CD4-positive, CD25-positive, alpha-beta regulatory T cell (primary cell): ENCODE measurements at places on chromosomes 7 and 10. TPM values are rescaled to one million over a fixed set of nuclear protein-coding genes. Genes with fewer than 3 reads are reported as not detected.

Gene PAPOLB
- polyA plus RNA-seq: not detected

Gene FXYD4
- polyA plus RNA-seq: not detected

Gene IFIT1
- 15.9 TPM for polyA plus RNA-seq

Gene ACBD7
- polyA plus RNA-seq: 0.25 TPM

Gene FRAT1
- polyA plus RNA-seq: 5.6 TPM

Gene RADIL
- not detected for polyA plus RNA-seq

Gene ZNF736
- 1.1 TPM for polyA plus RNA-seq

Gene FZD1
- 0.06 TPM for polyA plus RNA-seq

Gene GJD4
- polyA plus RNA-seq: not detected

Gene C10orf62
- not detected for polyA plus RNA-seq

Gene CELF2
- 117 TPM for polyA plus RNA-seq

Gene EFCAB10
- not detected for polyA plus RNA-seq

Gene FAM25A
- not detected for polyA plus RNA-seq

Gene PRKAR2B
- 0.05 TPM for polyA plus RNA-seq

Gene TNS3
- not detected for polyA plus RNA-seq

Gene TMEM176B
- 0.33 TPM for polyA plus RNA-seq

Gene IKZF1
- 169 TPM for polyA plus RNA-seq

Gene SKAP2
- polyA plus RNA-seq: 20.6 TPM

Gene CDK6
- polyA plus RNA-seq: 11.8 TPM

Gene GATA3
- 37.8 TPM for polyA plus RNA-seq

Gene C7orf57
- polyA plus RNA-seq: not detected

Gene AKR1C3
- polyA plus RNA-seq: 49.6 TPM

Gene CALML5
- polyA plus RNA-seq: not detected

Gene LIPN
- 0.52 TPM for polyA plus RNA-seq

Gene PDE1C
- polyA plus RNA-seq: not detected

Gene PLEKHS1
- not detected for polyA plus RNA-seq

Gene AEBP1
- 0.98 TPM for polyA plus RNA-seq

Gene NEUROD6
- not detected for polyA plus RNA-seq

Gene PRF1
- 170 TPM for polyA plus RNA-seq

Gene TMEM184A
- not detected for polyA plus RNA-seq

Gene ZNF518A
- 9.5 TPM for polyA plus RNA-seq

Gene DUS4L
- polyA plus RNA-seq: 4.6 TPM

Gene PDGFA
- polyA plus RNA-seq: not detected

Gene SEMA3E
- polyA plus RNA-seq: not detected

Gene SLC13A4
- polyA plus RNA-seq: not detected

Gene NRCAM
- polyA plus RNA-seq: 0.27 TPM

Gene SAP25
- polyA plus RNA-seq: not detected

Gene ZNF282
- 0.83 TPM for polyA plus RNA-seq

Gene GNGT1
- not detected for polyA plus RNA-seq

Gene OR2A1
- not detected for polyA plus RNA-seq

Gene PRPS1L1
- not detected for polyA plus RNA-seq

Gene CLCN1
- 0.05 TPM for polyA plus RNA-seq
